ENCODE measurements at places on chromosomes 13 and 19.

DNA sequence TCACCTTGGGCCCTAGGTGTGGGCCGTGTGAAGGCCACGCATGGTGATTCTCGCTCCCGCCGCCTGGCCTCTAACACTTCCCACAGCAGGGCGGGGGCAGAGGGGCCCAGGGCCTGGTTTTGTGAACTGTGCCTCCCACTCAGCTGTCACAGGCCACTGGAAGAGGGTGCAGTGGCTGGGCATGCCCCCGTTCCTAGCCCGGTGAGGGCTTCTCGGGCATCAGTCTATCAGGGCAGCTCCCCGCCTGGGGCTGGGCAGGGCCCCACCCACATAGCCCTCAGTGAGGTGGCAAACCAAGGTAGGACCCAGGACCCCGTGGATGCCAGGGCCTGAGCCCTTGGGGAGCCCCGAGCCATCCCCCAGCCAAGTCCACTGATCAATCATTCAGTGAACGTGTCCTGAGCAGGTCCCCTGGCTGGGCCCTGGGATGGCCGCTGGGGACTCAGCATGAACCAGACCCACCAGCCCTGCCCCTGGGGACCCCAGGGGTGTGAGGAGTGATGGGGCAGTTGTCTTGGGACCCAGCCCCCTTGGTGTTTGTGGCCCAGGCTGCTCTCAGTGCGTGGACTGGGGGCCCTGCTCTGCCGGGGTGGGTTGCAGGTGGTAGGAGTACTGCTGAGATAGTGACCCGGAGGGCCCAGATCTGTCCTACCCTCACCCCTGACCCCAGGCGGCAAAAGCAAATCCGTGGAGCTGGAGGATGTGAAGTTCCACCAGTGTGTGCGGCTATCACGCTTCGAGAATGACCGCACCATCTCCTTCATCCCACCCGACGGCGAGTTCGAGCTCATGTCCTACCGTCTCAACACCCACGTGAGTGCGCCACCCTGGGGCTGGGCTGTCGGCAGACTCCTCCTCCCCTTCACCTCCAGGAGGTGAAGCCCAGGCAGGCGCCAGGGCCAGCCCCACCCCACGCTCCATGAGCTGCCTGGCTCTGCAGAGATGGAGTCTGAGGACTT is 29.4 kb downstream of the AP1M1 start:
- no peak for DNase-seq

DNA sequence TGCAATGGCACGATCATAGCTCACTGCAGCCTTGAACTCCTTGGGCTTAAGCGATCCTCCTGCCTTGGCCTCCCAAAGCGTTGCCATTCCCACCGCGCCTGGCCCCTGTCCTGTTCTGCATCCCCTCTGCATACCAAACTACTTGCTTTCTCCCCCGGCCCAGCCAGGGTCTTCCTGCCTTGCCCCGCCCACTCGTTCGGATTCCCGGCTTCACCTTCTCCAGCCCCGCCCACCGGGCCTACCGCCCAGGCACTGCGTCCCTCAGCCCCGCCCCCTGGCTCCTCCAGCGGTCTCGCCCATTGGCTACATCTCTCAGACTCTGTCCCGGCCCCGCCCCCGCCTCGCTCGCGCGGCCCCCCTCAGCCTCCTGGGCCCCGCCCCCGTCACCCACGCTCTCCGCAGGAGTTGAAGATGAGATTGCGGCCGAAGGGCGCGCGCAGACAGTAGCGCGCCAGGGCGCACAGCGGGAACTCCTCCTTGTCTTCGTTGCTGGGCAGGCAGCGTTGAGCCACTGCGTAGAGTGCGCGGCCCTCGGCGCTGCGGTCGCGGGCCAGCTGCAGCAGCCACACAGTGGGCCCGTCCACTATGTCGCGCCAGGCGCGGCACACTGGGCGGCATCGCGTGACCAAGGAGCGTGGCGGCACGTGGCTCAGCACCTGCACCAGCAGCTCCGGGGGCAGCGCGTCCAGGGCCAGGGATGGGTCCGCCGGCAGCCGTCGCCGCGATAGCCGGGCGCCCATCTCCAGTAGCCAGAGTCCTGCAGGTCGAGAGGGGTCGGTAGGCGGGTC is 19.0 kb downstream of the MRPS12 start:
- peak; percentile 96 for DNase-seq

GRCh38 chr19:14237014-14237941 is 31.3 kb upstream of the ADGRL1 start:
- DNase-seq, result no peak

DNA sequence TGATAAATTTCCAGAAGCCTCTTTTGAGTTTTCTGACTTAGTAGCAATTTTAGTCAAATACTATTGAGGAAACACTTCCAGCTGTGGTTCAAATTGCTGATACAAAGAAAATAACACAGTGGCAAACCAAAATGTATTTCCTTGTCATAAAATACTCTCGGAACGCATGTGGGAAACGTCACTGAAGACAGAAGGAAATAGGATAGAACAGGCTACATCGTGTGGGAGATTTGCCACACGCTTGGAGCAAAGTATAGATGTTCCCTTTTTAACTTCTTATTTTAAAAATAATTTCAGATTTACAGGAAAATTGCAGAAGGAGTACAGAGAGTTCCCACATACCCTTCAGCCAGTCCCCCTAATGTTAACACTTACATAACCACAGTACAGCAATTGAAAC is 88.8 kb downstream of the ING1 start:
- no peak for DNase-seq

- no peak for DNase-seq
These were observed 223.0 kb downstream of the LHFPL6 start for GRCh38 chr13:39379667-39380655.

GRCh38 chr19:46759206-46759605 is 13.0 kb upstream of the STRN4 start:
- DNase-seq, result no peak

GRCh38 chr19:14683439-14683838 is 6.4 kb upstream of the ZNF333 start:
- DNase-seq, result no peak

Data from type B pancreatic cell (in vitro differentiated cells).